GM23338 (cell line): ENCODE measurements at places on chromosomes 6 and 20.
A peak's percentile ranks its signal among the peaks of the same experiment; 100 is the strongest.

DNA sequence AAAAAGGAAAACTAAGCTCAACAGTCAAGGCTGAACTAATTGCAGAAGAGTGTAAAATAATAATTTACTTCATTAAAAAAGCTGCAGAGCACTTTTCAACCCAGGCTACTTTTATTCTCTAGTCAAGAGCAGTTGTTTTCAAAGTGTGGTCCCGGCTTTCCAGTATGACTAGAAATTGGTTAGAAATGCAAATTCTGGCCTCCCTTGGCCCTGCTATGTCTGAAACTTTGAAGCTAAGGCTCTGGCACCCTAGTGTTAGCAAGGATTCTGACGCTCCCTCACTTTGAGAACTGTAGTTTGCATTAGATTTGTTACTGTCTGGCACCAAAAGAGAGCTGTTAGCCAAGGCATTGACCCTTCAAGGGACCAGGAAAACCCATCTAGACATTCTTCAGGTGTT lies 9.5 kb upstream of the NXT1 start:
- no peak overlapping the region for H3K4me3 ChIP-seq
- H3K4me1 ChIP-seq, result no peaks in the 10 kb centered on the region
- H3K36me3 ChIP-seq, result no peaks in the 10 kb centered on the region
- H3K27me3 ChIP-seq, result no peaks in the 10 kb centered on the region
- H3K27ac ChIP-seq, result no peak overlapping the region
- DNase-seq, result no peak

DNA sequence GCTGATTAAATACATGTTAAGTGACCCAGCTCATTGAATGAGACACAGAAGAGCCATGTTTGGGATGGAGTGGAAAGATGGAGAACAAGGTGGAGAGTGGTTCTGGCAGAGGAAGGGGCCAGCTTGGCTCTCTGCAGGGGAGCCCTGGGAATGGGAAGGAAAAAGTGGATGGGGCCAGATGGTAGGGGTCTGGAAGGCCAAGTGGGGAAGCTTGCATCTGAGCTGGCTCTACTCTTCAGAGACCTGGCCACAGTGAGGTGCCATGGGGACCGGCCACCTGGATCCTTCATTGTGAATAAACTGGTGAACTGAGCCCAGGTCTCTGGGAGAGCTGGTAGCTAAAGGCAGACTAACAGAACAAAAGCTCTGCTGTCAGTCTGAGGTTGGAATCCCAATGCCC lies 48.9 kb upstream of the SIRPA start:
- H3K4me1 ChIP-seq, result no peaks in the 10 kb centered on the region
- no peak overlapping the region for H3K4me3 ChIP-seq
- no peaks in the 10 kb centered on the region; the same call in 1 of the 2 replicates for H3K36me3 ChIP-seq
- no peak overlapping the region for H3K27ac ChIP-seq
- H3K27me3 ChIP-seq, result no peaks in the 10 kb centered on the region

DNA sequence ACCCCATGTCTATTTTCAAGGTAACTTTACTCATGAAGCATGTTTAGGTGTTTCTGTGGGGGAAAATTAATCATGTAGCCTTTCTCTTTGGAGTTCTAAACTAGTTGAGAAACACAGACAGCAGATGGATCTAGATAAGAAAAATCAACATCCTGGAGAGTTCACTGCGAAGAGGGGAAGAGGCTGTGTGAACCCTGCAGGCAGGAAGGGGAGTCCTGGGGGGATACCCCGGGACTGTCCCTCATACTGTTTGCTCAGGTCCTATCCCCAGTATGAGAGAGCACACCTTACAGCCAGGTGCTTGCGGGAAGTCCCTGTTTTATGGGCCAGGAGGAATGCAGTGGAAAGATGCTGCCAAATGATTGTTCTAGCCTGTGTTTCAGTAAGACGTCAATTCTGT lies 32.7 kb downstream of the CHMP4B start:
- no peaks in the 10 kb centered on the region for H3K27me3 ChIP-seq
- no peaks in the 10 kb centered on the region for H3K36me3 ChIP-seq
- H3K4me3 ChIP-seq, result no peak overlapping the region
- no peak overlapping the region for H3K27ac ChIP-seq

DNA sequence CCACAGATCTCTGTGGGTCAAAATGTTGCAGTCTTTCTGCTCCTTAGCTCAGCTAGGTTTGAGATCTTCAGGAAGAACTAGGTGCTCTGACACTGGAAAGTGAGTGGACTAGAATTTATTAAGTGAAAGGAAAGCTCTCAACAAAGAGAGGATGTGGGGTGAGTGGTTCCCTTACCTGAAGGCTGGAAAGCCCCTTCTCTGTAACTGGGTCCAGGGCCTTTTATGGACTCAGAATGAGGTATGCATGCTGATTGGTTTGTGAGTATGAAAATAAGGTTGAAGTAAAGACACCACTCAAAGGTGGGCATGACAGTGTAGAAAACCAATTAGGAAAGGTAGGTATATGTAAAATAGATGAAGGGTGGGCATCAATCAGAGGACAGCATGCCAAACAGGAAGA lies 485.5 kb downstream of the CD109 start:
- no peak overlapping the region for H3K4me3 ChIP-seq
- no peaks in the 10 kb centered on the region for H3K4me1 ChIP-seq
- no peaks in the 10 kb centered on the region for H3K36me3 ChIP-seq
- H3K27me3 ChIP-seq, result no peaks in the 10 kb centered on the region
- H3K27ac ChIP-seq, result no peak overlapping the region
- DNase-seq, result no peak

GRCh38 chr20:2654384-2654822 lies 2.0 kb downstream of the NOP56 start:
- no peaks in the 10 kb centered on the region for H3K27me3 ChIP-seq
- peaks cover 15% of the 10 kb centered on the region for H3K4me1 ChIP-seq
- H3K27ac ChIP-seq, result peak overlapping the region; percentile 85
- peaks cover 56% of the 10 kb centered on the region for H3K36me3 ChIP-seq
- H3K4me3 ChIP-seq, result peak overlapping the region; percentile 99

GRCh38 chr6:46098678-46099077 lies 31.1 kb upstream of the ENPP4 start:
- DNase-seq, result no peak
- no peaks in the 10 kb centered on the region for H3K36me3 ChIP-seq
- H3K27ac ChIP-seq, result no peak overlapping the region

DNA sequence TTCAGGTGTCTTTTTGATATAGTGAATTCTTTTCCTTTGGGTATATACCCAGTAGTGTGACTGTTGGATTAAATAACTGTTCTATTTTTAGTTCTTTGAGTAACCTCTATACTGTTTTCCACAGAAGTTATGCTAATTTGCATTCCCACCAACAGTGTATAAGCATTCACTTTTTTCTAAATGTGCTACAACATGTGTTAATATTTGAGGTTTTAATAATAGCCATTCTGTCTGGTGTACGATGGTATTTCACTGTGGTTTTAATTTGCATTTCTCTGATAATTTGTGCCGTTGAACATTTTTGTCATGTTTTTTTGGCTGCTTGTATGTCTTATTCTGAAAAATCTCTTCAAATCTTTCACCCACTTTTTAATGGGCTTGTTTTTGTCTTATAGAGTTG lies 563.5 kb downstream of the GRIK2 start:
- no peak for DNase-seq

DNA sequence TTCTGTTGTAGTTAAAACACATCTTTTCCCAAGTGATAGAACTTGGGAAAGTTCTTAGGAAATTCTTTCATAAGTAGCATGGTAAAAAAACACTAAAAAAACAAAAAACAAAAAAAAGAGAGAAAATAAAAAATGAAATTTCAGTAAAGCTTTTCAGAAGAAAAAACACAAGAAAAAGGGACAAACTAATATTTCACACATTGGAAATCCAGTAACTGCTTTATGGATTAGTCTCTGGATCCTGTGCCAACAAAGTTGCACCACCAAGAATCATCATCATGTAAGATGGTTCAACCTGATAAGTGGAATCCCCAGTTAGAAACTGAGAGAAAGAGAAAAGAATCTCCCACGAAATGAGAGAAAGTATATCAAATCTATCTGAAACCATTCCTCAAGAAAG lies 144.2 kb downstream of the GMDS start:
- no peaks in the 10 kb centered on the region for H3K27me3 ChIP-seq
- H3K4me3 ChIP-seq, result no peak overlapping the region
- no peak for DNase-seq
- H3K36me3 ChIP-seq, result no peaks in the 10 kb centered on the region
- peaks cover 12% of the 10 kb centered on the region for H3K4me1 ChIP-seq
- no peak overlapping the region for H3K27ac ChIP-seq

DNA sequence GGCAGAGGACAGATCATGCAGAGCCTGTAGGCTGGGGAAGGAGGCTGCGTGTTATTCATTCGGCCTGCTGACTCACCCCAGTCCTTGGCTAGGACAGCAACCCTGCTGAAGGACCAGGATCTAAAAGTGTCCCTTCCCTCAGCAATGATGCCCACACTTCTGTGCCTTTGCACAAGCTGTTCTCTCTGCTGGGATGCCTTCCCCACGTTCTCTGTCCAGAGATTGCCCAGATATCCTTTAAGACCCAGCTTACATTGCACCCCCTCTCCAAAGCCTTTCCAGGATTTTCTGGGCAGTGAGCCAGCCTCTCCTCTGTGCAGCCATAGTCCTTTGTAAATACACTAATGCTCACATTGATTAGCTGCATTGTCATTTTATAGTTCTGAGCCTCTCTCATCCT lies 99.3 kb upstream of the CHD6 start:
- no peak overlapping the region for H3K4me3 ChIP-seq
- H3K27ac ChIP-seq, result no peak overlapping the region
- no peaks in the 10 kb centered on the region for H3K36me3 ChIP-seq
- peaks cover 4% of the 10 kb centered on the region; the same call in 1 of the 2 replicates for H3K4me1 ChIP-seq
- H3K27me3 ChIP-seq, result no peaks in the 10 kb centered on the region

- peaks cover 16% of the 10 kb centered on the region; the same call in 1 of the 2 replicates for H3K27me3 ChIP-seq
- H3K36me3 ChIP-seq, result no peaks in the 10 kb centered on the region
- DNase-seq, result peak; percentile 57
- H3K4me1 ChIP-seq, result no peaks in the 10 kb centered on the region
- no peak overlapping the region for H3K27ac ChIP-seq
Observed at GRCh38 chr20:56422824-56423189, 10.7 kb downstream of the CASS4 start.

- no peak overlapping the region for H3K4me3 ChIP-seq
- no peaks in the 10 kb centered on the region for H3K27me3 ChIP-seq
- H3K27ac ChIP-seq, result no peak overlapping the region
Observed at GRCh38 chr6:38695227-38695900, 7.6 kb downstream of the GLO1 start.

- peak overlapping the region; percentile 94 for H3K27ac ChIP-seq
- peaks cover 52% of the 10 kb centered on the region for H3K4me1 ChIP-seq
- peak overlapping the region; percentile 47 for H3K4me3 ChIP-seq
- H3K27me3 ChIP-seq, result no peaks in the 10 kb centered on the region
- DNase-seq, result peak; percentile 90
Observed at GRCh38 chr6:41578217-41579087, 32.3 kb downstream of the FOXP4 start.

DNA sequence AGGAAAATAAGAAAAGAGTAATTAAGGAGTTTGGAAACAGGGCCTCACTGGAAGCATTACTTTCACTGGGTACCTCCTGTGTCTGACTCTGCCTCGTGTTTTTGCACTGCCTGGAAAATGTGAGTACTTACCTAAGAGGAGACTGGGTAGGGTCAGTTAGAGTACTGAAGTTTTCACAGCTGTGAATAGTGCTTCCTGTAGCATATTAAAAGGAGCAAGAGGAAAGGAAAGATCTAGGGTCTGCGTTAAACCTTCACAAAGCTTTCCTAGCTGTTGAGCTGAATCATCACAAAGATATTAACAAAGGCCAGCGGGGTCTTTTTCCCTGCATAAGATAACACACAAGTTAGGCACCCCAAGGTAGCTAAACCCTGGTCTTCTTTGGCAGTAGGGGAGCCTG lies 82.3 kb downstream of the MLIP start:
- no peaks in the 10 kb centered on the region for H3K27me3 ChIP-seq
- H3K27ac ChIP-seq, result no peak overlapping the region
- peak; percentile 6 for DNase-seq
- no peak overlapping the region for H3K4me3 ChIP-seq
- H3K36me3 ChIP-seq, result no peaks in the 10 kb centered on the region
- H3K4me1 ChIP-seq, result peaks cover 11% of the 10 kb centered on the region; the same call in 1 of the 2 replicates

- no peak for DNase-seq
- no peak overlapping the region for H3K27ac ChIP-seq
- no peaks in the 10 kb centered on the region for H3K4me1 ChIP-seq
- H3K27me3 ChIP-seq, result no peaks in the 10 kb centered on the region
Observed at GRCh38 chr20:15571056-15571455, 1002.2 kb downstream of the KIF16B start.

- no peaks in the 10 kb centered on the region for H3K4me1 ChIP-seq
- no peaks in the 10 kb centered on the region for H3K27me3 ChIP-seq
- no peak for DNase-seq
Observed at GRCh38 chr6:19438566-19439353, 398.4 kb upstream of the ID4 start.

DNA sequence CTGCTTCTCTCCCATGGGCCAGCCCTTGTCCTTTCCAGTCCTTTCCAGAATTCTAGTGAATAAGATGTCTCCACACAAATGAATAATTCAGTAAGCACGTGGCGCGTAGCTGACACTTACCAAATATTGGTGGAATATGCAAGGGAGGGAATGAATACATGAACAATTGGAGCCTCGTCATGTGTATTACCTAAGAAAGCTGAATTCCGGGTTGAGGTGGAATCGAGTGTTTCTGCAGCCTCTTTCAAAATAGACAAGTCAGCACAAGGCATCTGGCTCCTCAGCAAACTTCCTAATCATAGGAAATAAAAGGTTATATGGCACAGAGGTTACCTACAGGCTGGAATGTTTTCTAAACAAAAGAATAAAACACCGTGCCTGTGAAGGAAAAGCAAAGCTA lies 47.0 kb upstream of the NT5E start:
- DNase-seq, result no peak
- H3K4me1 ChIP-seq, result peaks cover 27% of the 10 kb centered on the region
- H3K27ac ChIP-seq, result no peak overlapping the region; the same call in 1 of the 2 replicates

GRCh38 chr6:38676236-38676973 lies 26.5 kb downstream of the GLO1 start:
- H3K27me3 ChIP-seq, result no peaks in the 10 kb centered on the region
- DNase-seq, result no peak
- no peaks in the 10 kb centered on the region for H3K4me1 ChIP-seq
- H3K27ac ChIP-seq, result no peak overlapping the region

- peak overlapping the region; percentile 59; the same call in 1 of the 2 replicates for H3K27ac ChIP-seq
- H3K27me3 ChIP-seq, result no peaks in the 10 kb centered on the region
Observed at GRCh38 chr6:128491610-128492206, 28.7 kb downstream of the PTPRK start.

GRCh38 chr20:32664678-32665159 lies 9.0 kb downstream of the C20orf203 start:
- DNase-seq, result no peak
- no peaks in the 10 kb centered on the region for H3K27me3 ChIP-seq
- H3K36me3 ChIP-seq, result no peaks in the 10 kb centered on the region; the same call in 1 of the 2 replicates
- no peak overlapping the region for H3K27ac ChIP-seq

GRCh38 chr6:50842861-50843384 lies 24.3 kb downstream of the TFAP2B start:
- no peak overlapping the region for H3K27ac ChIP-seq
- peaks cover 100% of the 10 kb centered on the region for H3K27me3 ChIP-seq
- peaks cover 87% of the 10 kb centered on the region for H3K4me1 ChIP-seq
- no peaks in the 10 kb centered on the region for H3K36me3 ChIP-seq
- peak; percentile 79 for DNase-seq

GRCh38 chr6:126923807-126924206 lies 194.7 kb upstream of the RSPO3 start:
- H3K4me3 ChIP-seq, result no peak overlapping the region
- peaks cover 2% of the 10 kb centered on the region; the same call in 1 of the 2 replicates for H3K4me1 ChIP-seq
- no peak for DNase-seq
- no peaks in the 10 kb centered on the region for H3K27me3 ChIP-seq
